ENCODE measurements at places on chromosomes 2 and 18.

- DNase-seq = peak; percentile 60
Observed at GRCh38 chr2:24421668-24422067, 61.3 kb upstream of the ITSN2 start.

DNA sequence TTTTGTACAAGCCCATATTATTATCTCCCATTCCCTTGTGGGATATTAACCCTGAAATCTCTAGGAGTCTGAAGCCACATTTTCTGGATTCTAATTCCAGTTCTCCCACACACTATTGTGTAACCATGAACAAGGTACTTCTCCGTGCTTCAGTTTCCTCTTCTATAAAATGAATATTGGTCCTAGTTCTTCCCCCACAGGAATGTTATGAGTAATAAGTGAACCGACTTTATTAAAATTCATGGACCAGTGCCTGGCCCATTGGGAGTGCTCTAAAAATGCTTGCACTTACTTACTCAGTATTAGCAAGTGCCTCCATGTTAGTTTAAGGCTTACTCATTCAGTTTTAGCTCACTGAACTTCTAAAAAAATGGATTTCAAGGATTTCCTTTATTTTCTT lies 1.4 kb upstream of the ACMSD start:
- DNase-seq = peak; percentile 37

DNA sequence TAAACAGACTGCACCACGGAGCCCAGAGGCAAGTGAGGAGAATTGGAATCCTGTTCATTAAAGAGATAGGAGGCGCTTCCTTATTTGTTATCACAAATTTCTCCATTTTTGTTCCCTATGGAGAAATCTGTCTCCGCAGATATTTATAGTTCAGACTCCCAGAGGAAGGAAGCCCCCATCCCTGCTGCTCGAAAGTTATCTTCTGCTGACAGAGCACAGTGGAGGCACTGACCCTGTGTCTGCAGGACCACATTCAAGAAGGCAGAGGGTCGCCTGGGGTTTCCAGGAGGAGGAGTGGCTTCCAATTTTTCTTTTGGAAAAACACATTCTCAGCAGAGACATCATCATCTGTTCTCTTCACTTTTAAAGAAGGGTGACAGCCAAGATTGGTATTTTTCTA lies 73.0 kb upstream of the GPR45 start:
- no peak for DNase-seq

DNA sequence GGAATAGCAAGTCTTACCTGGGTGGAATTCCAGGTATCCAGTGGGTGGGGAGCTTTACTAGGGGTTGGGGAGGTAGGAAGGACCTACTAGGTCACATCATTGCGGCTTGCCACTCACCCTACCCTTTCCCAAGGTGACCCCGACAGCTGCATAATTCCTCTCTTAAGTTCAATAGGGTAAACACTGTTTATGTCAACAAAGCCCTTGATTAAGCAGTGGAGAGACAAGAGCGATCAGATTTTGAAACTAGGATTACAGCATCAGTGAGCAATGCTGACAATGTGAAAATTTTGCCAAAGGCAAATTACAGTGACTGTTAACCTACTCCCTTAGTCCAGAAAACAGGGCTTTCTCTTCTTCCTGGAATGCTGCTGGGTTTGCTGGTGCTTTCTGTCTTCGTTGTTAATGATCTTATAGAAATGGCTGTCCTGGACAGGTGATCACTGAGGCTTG lies 14.5 kb downstream of the SLC19A3 start:
- no peak for DNase-seq

DNA sequence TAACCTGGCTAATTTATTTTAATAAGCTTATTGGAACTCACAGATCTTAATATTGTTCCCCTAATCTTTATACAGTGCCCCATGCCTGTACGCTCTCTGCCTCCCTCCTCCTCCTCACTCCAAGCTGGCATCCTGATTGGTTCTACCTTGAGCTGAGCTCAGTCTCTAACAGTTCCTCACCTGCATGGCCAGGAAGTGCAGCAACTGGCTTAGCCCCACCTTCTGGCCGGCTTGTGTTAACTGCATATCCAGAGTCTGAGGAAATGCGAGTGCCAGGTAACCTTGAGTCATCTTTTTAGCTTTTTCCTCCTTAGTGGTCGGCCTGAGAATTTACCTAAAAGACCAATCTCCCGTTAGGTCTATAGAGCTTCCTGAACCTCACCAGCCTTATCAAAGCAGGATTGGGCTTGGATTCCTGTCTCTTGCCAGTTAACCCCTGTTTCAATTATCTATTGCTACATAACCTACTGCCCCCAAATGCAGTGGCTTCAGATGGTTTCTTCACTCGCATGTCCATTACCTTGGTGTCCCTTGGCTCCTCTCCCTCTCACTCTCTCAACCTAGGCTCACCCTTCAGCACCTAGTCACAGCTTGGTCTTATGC lies 89.5 kb upstream of the STK39 start:
- DNase-seq = peak; percentile 44

DNA sequence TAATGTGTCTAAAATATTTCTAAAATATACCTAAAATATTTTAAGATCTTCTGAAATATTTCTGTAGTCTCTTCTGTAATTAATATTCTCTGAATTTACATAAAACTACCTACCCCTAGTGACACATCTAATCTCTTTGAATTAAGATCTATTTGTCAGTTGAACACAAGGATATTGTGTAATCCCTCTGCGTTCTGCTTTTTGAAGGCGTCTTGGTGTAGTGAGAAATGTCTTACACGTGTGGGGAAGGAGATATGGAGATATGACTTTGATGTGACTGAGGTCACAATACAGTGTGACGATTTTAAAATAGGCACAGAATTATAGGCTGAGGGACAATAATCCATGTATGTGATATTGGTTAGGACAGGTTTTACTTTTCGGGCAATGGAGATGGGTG lies 79.8 kb downstream of the DOK6 start:
- no peak for DNase-seq

- no peak for DNase-seq
Observed at GRCh38 chr2:85893428-85894258, 4.9 kb upstream of the ST3GAL5 start.

- no peak for DNase-seq
Observed at GRCh38 chr2:234985608-234986245, 33.9 kb downstream of the SH3BP4 start.

DNA sequence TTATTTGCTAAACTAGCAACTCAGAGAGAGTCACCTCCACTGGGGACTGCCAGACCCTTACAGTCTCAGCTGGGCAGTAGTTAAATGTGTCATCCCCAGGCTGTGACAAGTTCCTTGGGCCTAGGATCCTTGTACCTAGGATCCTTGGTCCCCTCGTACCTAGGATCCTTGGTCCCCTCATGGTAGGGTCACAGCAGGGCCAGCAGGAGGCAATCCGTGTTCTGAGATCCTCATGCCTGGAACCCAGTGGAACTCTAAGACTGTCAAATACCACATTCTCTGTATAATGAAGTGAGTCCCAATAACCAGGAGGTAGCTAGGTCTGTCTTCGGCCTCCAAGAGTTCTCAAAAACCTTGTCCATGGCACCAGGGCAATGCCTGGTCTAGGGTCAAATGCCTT lies 60.8 kb downstream of the LYPD6B start:
- DNase-seq = no peak

DNA sequence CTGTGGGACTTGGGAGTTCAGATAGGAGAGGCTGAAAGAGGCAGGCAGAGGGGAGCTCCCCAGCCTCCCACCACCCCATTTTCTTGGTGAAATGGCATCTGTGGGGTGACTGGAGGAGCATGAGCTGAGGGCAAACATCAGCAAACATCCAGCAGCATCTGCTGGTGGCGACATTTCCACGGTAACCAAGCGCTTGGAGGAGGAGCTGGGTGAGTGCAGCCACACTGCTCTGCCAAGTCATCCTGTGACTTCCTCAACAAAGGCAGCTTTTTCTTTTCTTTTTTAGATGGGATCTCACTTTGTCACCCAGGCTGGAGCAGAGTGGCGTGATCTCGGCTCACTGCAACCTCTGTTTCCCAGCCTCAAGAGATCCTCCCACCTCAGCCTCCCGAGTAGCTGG lies 5.6 kb downstream of the TXNL4A start:
- DNase-seq = no peak

DNA sequence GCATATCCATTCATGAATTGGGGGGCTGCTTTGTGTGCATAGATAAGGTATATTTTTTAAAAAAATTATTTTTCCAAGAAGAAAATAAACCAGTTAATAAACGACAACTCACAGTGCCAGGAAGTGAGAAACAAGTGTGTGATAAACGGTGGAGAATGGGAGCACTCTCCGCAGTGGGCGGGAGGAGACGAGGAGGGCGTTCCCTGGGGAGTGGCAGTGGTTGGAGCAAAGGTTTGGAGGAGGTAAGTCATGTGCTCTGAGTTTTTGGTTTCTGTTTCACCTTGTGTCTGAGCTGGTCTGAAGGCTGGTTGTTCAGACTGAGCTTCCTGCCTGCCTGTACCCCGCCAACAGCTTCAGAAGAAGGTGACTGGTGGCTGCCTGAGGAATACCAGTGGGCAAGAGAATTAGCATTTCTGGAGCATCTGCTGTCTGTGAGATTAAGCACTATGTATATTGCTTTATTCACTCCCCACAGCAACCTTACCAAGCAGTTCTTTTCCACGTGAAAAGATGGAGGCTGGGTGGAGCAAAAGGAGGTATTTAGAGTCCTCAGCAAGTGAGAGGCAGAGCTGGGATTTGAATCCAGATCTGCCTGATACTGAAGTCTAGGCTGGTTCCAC lies 27.0 kb upstream of the CASP8 start:
- DNase-seq = no peak

GRCh38 chr2:190822043-190822442 lies 58.6 kb upstream of the GLS start:
- DNase-seq = no peak

GRCh38 chr2:227889336-227889735 lies 17.9 kb downstream of the DAW1 start:
- DNase-seq = no peak

- no peak for DNase-seq
Observed at GRCh38 chr2:199228887-199229819, 228.6 kb downstream of the SATB2 start.

- DNase-seq = no peak
Observed at GRCh38 chr2:4656326-4656725, 953.0 kb downstream of the DCDC2C start.

- DNase-seq = peak; percentile 100
Observed at GRCh38 chr2:231604685-231605606, 12.3 kb downstream of the TEX44 start.

GRCh38 chr2:69221512-69221911 lies 165.5 kb downstream of the GFPT1 start:
- DNase-seq = no peak

GRCh38 chr2:193695367-193695766 lies 1500.6 kb upstream of the TMEFF2 start:
- no peak for DNase-seq

- DNase-seq = no peak
Observed at GRCh38 chr18:29071869-29072268, 894.9 kb upstream of the CDH2 start.

DNA sequence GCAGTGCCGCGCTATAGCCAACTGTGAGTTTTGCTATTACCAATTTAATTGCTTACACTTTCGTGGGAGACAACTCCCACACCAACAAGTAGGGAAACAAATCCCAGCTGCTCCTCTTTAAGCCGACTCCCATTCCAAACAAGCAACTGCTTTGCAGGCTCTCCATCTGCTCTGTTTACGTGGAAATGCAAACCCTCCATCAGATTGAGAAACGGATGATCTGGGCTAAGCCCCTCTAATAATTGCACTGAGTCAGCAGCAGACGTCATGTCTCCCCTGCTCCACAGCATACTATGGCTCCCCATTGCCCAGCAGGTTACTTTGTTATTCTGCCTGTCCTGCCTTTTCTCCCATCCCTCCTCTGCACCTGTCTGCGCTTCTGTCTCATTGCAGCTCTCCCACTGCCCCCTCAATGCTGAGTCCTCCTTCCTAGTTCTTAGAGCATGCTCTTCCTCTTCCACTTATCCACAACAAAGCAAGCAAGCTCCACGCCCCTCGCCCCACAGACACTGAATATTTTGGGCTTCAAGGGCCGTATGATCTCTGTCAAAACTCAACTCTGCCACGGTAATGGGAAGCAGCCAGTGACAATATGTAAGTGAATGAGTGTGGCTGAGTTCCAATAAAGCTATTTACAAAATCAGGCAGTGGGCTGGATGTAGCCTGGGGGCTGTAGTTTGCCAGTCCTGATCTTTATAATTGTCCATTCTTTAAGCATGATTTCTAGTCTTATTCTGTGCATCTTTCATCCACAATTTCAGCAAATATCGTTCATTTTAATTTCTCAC lies 39.5 kb upstream of the ARL4C start:
- no peak for DNase-seq

All from left lung (tissue), 14 donors.